ENCODE measurements at places on chromosomes 4 and X.

DNA sequence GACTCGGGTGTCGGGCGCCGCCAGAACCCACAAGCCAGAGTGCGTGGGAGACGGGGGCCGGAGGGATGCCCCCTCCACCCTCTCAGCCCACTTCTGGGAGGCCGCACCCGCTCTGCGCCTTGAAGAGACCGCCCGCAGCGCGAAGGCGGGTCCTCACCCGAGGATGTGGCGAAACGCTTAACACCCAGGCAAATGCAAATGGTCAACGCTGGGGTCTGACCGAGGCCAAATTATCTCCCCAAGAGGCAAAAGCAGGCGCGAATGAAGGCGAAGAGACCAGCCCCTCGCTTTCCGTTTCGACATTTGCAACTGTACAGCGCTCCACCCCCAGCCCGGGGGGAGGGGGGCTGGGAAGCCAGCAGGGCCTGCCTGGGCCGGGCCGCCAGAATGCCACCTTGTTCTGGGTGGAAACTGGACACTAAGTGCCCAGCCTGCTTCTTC lies 137.7 kb upstream of the ZIC3 start:
- no peak for DNase-seq

- DNase-seq = peak; percentile 8
These were observed 2.1 kb upstream of the IL2 start for GRCh38 chr4:122458625-122459024.

DNA sequence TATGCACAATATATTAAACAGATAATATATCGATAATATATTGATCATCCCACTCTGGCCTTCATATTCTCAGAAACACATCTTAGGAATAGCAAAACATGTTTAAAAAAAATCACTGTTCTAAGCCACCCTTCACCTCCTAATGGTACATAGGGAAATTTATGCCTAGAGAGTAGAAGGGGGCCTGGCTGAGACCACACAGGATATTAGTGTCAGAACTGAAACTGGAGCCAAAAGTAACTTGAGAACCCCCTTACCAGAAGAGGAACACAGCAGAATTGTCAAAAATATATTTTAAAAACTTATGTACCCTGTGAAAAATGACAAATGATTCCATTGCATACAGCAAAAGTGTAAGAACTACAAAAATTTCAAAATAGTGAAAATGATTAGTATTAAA lies 173.1 kb downstream of the VSIG4 start:
- no peak for DNase-seq

GRCh38 chr4:15182600-15183220 lies 180.4 kb downstream of the CPEB2 start:
- DNase-seq = no peak

GRCh38 chr4:183353557-183353956 lies 31.3 kb upstream of the CLDN24 start:
- DNase-seq = no peak

DNA sequence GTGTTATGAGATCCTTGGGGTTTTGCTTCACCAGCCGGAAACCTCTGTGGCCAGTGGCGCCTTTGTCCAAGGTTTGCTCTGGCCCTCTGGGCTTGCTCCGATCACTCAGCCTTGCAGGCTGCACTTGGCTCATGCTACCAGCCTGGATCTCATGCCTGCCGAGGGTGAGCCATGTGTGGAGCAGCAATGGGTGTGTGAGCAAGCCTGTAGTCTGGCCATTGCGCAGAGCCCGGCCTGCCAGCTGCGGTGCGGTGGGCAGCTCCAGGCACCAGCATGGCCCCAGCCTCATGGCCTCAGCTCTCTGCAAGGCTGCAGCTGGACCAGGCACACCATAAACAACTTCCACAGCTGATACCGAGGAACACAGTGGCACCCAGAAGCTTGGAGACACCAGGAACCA lies 17.8 kb downstream of the SULT1B1 start:
- DNase-seq = no peak

DNA sequence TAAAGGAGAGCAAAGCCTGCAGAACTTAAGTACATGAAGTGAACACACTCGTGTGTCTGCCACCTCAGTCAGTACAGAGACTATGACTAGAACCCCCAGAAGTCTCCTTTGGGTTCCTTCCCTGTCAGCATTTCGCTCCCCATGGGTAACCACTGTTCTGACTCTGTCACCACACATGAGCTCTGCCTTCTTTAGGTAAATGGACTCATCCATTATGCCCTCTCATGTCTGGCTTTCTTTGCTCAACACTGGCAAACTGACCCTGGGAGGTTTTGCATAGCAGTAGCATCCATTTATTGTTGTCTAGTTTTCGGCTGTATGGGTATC lies 38.5 kb downstream of the TBC1D14 start:
- no peak for DNase-seq

- DNase-seq = no peak
These were observed 48.6 kb downstream of the MAGEA9 start for GRCh38 chrX:149830192-149830873.

DNA sequence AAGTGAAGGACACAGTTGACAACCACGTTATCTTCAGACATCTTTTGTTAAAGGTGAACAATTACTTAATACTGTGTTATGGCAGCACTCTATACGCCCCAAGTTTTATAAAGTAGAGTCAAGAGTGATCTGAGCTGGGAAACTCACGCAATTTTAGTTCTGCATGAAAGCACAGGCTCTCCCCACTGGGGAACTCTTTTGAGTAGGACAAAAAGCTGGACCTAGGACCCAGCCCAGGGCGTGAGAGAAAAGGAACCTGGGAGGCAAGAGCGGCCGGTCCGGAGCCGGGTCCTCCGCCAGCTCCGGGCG lies 152.6 kb upstream of the SLC4A4 start:
- no peak for DNase-seq

GRCh38 chr4:123561525-123561924 lies 164.9 kb downstream of the SPRY1 start:
- no peak for DNase-seq

GRCh38 chr4:123952530-123953274 lies 556.1 kb downstream of the SPRY1 start:
- DNase-seq = no peak

DNA sequence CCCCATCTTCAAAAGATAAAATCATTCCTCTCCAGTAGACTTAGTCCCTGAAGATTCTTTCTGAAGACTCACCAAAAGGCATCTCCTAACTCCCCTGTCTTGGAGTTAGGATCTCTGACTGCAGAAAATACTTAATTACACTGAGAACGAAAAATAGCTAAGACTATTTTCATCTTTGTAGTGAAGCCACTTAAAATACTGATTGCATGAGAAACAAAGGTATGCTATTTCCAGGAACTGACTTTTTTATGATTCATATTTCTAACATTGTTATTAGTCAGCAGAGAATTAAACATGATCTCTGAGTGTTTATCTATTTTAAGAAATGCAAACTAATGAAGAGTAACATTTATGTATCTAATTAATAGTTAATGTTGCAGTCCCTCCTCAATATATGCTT lies 71.8 kb upstream of the NR3C2 start:
- DNase-seq = no peak

DNA sequence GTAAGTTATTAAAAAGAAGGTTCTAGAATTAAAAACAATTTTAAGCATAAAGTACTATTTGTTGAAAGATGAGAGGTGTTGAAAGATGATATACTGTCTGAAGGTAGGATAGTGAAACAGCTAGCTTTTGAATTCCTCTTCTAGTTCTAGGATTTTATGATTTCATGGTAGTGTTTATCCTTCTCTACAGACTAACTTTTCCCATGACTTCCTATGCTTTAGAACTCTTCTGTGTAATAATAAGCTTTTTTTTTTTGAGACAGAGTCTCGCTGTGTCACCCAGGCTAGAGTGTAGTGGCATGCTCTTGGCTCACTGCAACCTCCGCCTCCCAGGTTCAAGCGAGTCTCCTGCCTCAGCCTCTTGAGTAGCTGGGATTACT lies 96.0 kb upstream of the NUDT6 start:
- DNase-seq = no peak

DNA sequence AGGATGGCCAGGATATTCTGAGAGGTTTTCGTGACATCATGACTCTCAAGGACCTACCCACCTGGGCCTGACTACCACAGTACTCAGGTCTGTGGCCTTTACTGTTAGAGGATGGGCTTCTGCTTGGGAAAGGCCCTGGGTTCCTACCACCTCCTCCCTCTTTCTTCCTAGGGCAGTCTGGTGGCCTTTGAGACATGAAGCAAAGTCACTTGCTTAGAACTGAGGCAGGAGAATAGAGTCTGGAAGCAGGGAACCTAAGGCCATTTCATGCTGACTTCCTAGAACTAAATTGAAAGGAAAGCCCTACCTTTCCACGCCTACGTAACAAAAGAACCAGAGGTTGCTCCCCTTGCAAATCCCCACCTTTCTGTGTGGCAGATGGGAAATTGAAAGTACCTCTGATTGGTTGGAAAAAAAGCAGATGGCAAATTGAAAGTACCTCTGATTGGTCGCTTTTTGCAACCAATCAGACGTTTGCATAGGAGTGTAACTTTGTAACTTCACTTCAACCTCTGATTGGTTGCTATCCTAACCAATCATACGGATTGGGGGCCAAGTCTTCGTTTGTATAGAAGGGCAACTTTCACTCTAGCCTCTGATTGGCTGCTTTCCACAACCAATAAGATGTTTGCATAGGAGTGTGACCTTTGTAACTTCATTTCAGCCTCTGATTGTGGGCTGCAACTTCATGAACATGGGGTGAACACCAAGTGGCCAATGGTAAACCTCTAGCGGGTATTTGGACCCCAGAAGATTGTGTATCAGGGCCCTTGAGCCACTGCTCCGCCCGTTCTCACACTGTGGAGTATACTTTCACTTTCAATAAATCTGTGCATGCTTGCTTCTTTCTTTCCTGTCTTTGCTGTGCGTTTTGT lies 9.9 kb upstream of the AKAP14 start:
- no peak for DNase-seq

DNA sequence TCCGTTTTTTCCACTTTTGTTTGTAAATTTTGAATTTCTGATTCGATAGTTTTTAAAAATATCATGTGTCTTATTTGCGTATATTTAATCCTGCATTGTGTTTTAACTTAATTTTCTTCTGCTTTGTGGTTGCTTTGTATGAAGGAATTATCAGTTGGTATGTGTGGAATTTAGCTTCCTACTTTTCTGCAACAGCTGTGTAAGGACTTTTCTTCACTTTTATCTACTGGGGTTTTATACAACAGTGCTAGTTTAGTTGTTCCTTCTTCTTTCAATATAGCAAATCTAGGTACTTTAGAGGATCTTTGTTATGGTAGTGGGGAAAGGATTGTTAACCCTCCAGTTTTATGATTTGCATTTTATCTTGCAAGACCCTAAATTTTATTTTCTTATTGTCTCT lies 410.3 kb downstream of the CCSER1 start:
- DNase-seq = no peak
